ENCODE measurements at places on chromosomes 13 and 19. TPM values are rescaled to one million over a fixed set of nuclear protein-coding genes. Genes with fewer than 3 reads are reported as not detected.
A peak's percentile ranks its signal among the peaks of the same experiment; 100 is the strongest.

GRIK5 gene
- 0.95 TPM for total RNA-seq

DNA sequence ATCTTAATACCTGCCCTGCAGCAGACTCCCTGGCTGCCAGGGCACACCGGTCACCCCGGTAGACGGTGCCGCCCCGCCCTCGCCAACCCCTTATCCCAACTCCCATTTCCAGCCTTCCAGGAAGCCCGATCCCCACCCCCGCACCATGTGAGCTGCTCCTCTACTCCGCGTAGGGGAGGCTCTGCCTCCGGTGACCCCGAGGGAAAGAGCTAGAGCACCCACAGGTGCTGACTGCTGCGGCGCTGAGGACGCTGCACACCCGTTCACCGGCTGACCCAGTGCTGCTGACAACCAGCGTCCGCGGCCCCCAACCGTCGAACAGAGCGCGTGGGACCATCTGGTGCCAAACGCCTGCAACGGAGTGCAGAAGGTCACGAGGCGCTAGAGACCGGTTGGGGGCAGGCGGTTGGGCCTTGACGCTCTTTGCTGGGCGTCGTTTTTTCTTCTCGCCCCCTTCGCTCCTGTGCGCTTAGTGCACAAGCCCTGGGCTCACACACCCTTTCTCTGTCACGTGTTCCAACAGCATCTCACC is 59.6 kb upstream of the ZNF599 start:
- H3K4me1 ChIP-seq, result peaks cover 4% of the 10 kb centered on the region
- no peaks in the 10 kb centered on the region for H3K36me3 ChIP-seq
- no peaks in the 10 kb centered on the region for H3K27me3 ChIP-seq
- no peak for DNase-seq

MYO1F gene
- 21.4 TPM for total RNA-seq

DNA sequence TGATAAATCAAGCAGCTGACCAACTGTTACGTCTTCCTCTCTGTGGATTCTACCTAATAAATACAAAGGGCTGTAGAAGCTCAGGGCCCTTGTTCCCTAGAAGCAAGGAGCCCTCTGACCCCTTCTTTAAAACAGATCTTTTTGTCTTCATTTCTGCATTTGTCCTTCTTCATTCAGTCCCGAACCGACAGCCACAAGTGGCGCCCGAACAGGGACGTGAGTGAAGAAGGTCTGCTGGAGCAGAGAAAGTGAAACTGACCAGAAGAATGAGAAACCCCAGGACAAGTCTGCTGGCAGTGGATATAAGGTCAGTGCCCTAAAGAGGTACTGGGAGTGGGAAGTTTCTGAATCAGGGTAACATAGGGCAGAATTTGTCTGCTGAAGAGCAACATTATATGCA is 13.1 kb downstream of the ZNF773 start:
- no peaks in the 10 kb centered on the region for H3K4me1 ChIP-seq
- H3K4me3 ChIP-seq, result no peak overlapping the region
- DNase-seq, result peak; percentile 12
- H3K27ac ChIP-seq, result no peak overlapping the region
- no peaks in the 10 kb centered on the region for H3K27me3 ChIP-seq

DNA sequence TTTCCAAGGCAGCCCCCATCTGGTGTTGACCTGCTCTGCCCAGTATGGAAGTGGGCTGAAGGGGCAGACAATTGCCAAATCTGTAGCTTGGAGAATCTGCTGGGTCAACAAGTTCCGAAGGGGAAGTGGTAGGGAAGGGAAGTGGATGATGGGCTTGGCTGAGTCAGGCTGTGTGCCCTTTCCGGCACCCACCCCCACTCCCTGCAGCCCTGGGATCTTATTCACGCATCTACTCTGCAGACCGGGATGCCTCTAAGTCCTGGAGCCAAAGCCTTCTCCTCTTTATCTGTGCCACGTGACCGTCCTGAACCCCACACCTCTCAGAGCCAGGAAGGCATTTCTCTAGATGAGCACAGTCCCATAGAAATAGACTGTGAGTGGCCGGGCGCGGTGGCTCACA is 7.5 kb upstream of the C5AR2 start:
- H3K4me3 ChIP-seq, result no peak overlapping the region
- H3K27me3 ChIP-seq, result peaks cover 14% of the 10 kb centered on the region
- no peaks in the 10 kb centered on the region for H3K36me3 ChIP-seq
- H3K4me1 ChIP-seq, result no peaks in the 10 kb centered on the region

DNA sequence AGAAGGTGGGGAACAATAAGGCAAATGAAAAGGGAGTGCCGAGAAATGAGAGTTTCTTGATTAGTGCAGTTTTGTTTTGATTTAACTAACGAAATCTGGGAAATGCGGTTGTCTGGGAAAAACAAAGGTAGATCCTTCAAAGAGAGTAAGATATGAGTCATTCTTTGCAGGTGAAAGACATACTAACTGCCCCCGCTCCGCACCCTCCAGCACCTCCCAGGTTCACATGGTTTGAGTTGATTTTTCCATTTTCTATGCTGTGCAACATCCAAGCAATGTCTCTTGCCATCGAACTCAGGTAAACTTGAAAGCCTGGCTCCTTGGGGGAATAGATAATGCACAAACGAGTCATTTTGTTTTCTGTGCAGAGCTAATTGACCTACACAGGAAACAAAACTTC is 84.1 kb upstream of the KLF12 start:
- no peak overlapping the region for H3K4me3 ChIP-seq
- no peaks in the 10 kb centered on the region for H3K36me3 ChIP-seq
- no peak overlapping the region for H3K27ac ChIP-seq
- no peak for DNase-seq
- peaks cover 6% of the 10 kb centered on the region for H3K4me1 ChIP-seq
- no peaks in the 10 kb centered on the region for H3K27me3 ChIP-seq

ZNF14 gene
- total RNA-seq, result 9.3 TPM

DNA sequence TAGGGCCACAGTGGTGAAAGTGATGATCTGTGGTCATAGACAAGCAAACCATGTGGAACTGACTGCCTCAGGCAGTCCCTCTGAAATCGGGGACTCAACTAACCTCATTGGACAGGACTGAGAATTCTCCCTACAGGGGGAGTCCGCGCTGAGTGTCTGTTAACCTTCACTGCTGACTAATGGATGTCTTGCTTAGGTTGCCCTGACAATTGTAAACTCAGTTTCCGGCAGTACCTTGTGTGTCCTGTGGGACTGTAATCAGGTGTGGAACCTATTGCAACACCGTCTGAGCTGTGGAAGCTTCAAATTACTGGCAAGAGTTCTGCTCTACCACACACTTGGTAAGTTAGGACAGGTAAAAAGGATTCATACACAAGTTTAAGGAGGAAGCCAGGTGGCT is 21.8 kb downstream of the ZNF77 start:
- H3K36me3 ChIP-seq, result peaks cover 13% of the 10 kb centered on the region
- no peak for DNase-seq
- H3K4me1 ChIP-seq, result no peaks in the 10 kb centered on the region
- no peak overlapping the region for H3K27ac ChIP-seq
- no peak overlapping the region for H3K4me3 ChIP-seq

DNA sequence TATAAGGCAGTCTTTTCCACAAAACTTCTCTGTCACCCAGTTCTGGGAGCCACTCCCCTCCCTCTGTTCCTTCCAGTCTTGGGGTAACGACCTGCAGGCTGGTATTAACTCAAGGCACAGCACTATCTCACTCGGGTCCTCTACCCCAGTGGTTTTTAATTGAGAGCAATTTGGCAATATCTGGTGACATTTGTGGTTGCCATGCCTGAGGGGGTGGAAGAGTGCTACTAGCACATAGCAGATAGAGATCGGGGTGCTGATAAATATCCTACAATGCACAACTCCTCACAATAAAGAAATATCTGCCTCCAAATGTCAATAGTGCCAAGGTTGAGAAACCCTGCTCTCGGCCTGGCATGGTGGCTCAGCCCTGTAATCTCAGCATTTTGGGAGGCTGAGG is 117.7 kb upstream of the ABCC4 start:
- no peak overlapping the region for H3K4me3 ChIP-seq
- no peak for DNase-seq
- peaks cover 7% of the 10 kb centered on the region for H3K27me3 ChIP-seq
- H3K27ac ChIP-seq, result no peak overlapping the region
- H3K36me3 ChIP-seq, result no peaks in the 10 kb centered on the region

DNA sequence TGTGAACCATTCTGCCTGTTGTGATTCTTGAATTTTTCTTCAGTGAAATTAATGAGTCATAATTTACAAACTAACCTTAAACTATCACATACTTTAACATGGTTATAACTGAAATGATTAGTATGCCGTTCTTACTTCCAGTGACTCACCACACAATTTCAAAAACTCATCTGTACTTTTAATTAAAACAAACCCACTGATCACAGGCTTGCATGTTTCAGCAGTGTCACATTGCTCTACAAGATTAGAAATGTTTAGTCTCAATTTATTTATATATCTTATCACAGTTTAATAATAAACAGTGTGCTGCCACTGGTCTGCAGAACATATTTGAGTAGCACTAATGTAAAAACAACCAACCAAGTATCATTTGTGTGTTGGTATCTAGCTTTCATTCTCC is 2227.9 kb upstream of the PCDH20 start:
- no peaks in the 10 kb centered on the region for H3K27me3 ChIP-seq
- DNase-seq, result no peak

- peak overlapping the region; percentile 14 for H3K27ac ChIP-seq
- no peaks in the 10 kb centered on the region for H3K36me3 ChIP-seq
Observed at GRCh38 chr19:40277356-40278059, 7.6 kb downstream of the AKT2 start.

GRIN2D gene
- 0.18 TPM for total RNA-seq

DNA sequence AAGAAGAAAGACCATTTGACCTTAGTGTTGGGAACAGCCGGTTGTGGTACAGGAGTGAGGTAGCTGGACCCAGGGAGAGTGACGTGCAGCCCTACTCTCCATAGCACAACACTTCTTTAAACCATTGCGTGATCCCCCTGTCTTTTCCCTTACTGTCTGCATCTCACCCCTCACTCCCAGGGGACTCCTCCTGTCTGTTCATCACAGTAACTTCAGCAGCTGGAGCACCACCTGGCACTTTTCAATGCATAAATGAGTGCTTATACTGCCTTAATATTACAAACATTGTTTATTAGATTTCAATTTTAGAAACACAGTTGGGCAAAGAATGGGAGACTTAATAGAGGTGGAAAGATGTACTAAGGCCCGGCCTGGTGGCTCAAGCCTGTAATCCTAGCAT is 285.5 kb downstream of the UQCRFS1 start:
- H3K4me1 ChIP-seq, result no peaks in the 10 kb centered on the region
- H3K27ac ChIP-seq, result no peak overlapping the region
- no peaks in the 10 kb centered on the region for H3K36me3 ChIP-seq
- H3K27me3 ChIP-seq, result peaks cover 4% of the 10 kb centered on the region
- no peak overlapping the region for H3K4me3 ChIP-seq
- DNase-seq, result no peak

DNA sequence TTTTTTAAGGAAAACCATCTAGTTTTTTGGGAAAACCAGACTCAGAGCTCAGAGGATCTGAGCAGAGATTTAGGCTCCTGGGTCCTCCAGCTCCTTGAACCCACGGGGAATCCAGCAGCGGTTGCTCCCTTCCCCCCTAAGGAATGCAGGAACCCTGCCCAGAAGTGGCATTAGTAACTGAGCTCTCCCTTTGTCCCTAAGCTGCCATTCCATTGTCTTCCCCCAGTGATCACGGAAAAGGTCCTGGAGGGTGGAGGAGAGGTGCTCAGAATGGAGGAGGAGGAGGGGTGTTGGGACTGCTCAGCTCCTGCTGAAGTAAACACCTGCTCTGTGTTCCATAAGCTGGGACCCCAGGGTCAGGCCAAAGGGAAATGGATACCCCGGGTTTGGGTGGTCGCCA is 16.8 kb upstream of the OR1M1 start:
- no peaks in the 10 kb centered on the region for H3K36me3 ChIP-seq
- no peak overlapping the region for H3K4me3 ChIP-seq
- H3K27ac ChIP-seq, result no peak overlapping the region
- no peaks in the 10 kb centered on the region for H3K4me1 ChIP-seq
- no peak for DNase-seq
- no peaks in the 10 kb centered on the region for H3K27me3 ChIP-seq

CCDC70 gene
- 0.45 TPM for total RNA-seq

GRCh38 chr13:26459276-26460131 is 98.0 kb upstream of the WASF3 start:
- no peaks in the 10 kb centered on the region for H3K36me3 ChIP-seq
- H3K4me1 ChIP-seq, result no peaks in the 10 kb centered on the region
- H3K27ac ChIP-seq, result no peak overlapping the region

- no peaks in the 10 kb centered on the region for H3K36me3 ChIP-seq
- no peak overlapping the region for H3K27ac ChIP-seq
- DNase-seq, result no peak
- no peak overlapping the region for H3K4me3 ChIP-seq
- no peaks in the 10 kb centered on the region for H3K27me3 ChIP-seq
Observed at GRCh38 chr13:35512271-35512920, 35.9 kb upstream of the MAB21L1 start.

STK24 gene
- total RNA-seq, result 118 TPM

DNA sequence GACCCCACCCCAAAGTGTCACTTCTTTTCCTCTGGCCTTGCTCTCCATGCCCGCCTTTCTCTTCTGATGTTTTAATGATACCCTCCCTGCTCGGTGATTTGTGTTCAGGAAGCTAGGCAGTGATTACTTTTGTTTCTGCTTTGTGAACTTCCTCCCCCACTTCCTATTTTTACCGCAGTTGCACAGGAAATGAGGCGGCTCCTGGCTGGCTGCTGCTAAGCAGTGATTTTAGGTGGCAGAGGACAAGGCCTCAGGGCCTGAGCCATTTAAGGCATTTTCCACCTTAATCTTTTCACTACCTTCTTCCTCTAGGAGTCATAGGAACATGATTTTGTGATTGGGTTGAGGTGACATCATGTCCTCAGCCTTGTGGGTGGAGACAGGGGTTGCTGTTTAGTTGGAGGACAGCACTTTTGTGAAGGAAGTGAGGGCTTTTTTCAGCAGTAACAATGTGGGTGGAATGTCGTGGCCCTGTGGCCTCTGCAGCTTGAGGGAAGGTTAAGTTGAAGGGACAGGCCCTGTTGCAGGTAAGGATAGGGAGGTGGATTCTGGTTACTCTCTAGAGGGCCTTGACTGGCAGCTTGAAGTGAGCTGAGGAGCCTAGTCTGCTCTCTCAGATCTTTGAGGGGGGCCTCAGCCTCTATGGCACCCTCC is 15.7 kb downstream of the GARRE1 start:
- DNase-seq, result peak; percentile 77
- peaks cover 54% of the 10 kb centered on the region for H3K4me1 ChIP-seq
- no peaks in the 10 kb centered on the region for H3K27me3 ChIP-seq
- peak overlapping the region; percentile 88 for H3K27ac ChIP-seq

GRCh38 chr19:30692181-30692811 is 320.1 kb downstream of the ZNF536 start:
- no peaks in the 10 kb centered on the region for H3K4me1 ChIP-seq
- no peak overlapping the region for H3K4me3 ChIP-seq
- DNase-seq, result no peak
- H3K27me3 ChIP-seq, result peaks cover 40% of the 10 kb centered on the region
- no peaks in the 10 kb centered on the region for H3K36me3 ChIP-seq

SPRY2 gene
- 0.90 TPM for total RNA-seq

- peaks cover 83% of the 10 kb centered on the region for H3K4me1 ChIP-seq
- H3K36me3 ChIP-seq, result peaks cover 59% of the 10 kb centered on the region
- no peaks in the 10 kb centered on the region for H3K27me3 ChIP-seq
- peak overlapping the region; percentile 95 for H3K27ac ChIP-seq
Observed at GRCh38 chr19:42203700-42204099, 13.8 kb downstream of the DEDD2 start.

- H3K27ac ChIP-seq, result no peak overlapping the region
- peaks cover 15% of the 10 kb centered on the region for H3K27me3 ChIP-seq
- H3K4me1 ChIP-seq, result peaks cover 8% of the 10 kb centered on the region
Observed at GRCh38 chr13:109707044-109707741, 79.2 kb downstream of the IRS2 start.
